Prostate gland (tissue), 2 donors: ENCODE measurements at places on chromosomes 12 and 14.

GRCh38 chr14:58697266-58697929 lies 59.6 kb downstream of the DACT1 start:
- no peak for DNase-seq

- no peak for DNase-seq
Measured at GRCh38 chr14:56806760-56807159, 3.5 kb downstream of the OTX2 start.

DNA sequence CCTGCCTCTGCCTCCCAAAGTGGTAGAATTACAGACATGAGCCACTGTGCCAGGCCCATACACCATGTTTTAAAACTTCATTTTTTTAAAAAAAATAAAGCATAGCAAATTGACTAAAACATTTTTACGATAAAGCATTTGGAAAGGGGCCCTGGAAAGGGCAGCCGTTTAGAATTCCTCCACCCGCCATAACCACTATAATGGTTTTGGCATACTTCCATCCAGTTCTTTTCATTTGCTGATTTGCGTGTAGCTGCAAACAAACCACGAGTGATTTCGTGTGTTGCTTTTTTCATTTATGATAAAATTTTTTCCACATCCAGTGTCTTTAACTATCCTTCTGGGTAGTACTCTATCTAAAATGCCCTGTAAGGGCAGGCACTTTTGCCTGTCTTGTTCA lies 91.8 kb upstream of the RIN3 start:
- DNase-seq = no peak

GRCh38 chr12:89475203-89475990 lies 49.2 kb downstream of the GALNT4 start:
- DNase-seq = no peak

- DNase-seq = no peak
Measured at GRCh38 chr12:53102883-53103807, at the start of gene SOAT2. Gene SOAT2, plus strand, starts transcription at chr12:53103486. Its CDS starts 92 bp downstream, at chr12:53103578.

GRCh38 chr14:68733086-68733914 lies 59.6 kb downstream of the ZFP36L1 start:
- DNase-seq = no peak

- DNase-seq = no peak
Measured at GRCh38 chr12:105927564-105927963, 211.2 kb downstream of the NUAK1 start.

GRCh38 chr12:128268379-128268995 lies 1.5 kb downstream of the TMEM132C start:
- no peak for DNase-seq

- DNase-seq = peak; percentile 50
Measured at GRCh38 chr12:25655702-25656101, 102.6 kb upstream of the LMNTD1 start.

DNA sequence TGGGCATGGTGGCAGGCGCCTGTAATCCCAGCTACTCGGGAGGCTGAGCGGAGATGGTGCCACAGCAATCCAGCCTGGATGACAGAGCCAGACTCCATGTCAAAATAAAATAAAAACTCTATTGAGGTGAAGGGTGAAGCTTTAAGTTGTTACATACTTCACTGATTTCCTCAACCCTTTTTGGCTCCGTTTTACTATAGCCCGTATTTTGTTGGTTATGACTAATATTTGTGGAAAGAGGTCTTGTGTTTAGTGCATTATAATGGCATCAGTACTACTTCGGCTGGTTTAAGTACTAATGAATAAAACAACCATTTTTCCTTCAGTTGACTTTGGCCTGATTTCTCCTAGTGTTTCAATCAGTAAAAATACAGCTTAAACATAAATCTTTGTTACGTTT lies 27.0 kb upstream of the SLC2A14 start:
- no peak for DNase-seq

DNA sequence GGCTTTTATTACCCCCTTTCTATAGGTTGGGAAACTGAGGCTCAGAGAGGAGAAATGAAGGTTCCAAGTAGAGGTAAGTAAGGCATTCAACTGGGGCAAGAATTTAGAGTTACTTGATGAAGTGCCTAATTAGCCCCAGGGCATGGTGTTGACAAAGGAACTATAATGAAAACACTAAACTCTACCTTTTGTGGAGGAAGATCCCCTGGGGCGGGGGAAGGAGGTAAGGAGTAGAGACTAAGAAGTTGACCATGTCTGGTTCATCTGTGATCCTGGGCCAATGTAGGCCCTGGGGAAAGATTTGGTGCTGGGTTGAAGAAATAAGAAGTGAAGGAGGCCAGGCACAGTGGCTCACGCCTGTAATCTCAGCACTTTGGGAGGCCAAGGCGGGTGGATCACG lies 16.2 kb upstream of the COX6A1 start:
- DNase-seq = no peak

GRCh38 chr12:67085699-67086098 lies 183.5 kb upstream of the CAND1 start:
- DNase-seq = no peak

GRCh38 chr14:69749956-69750355 lies 17.0 kb upstream of the SRSF5 start:
- no peak for DNase-seq

DNA sequence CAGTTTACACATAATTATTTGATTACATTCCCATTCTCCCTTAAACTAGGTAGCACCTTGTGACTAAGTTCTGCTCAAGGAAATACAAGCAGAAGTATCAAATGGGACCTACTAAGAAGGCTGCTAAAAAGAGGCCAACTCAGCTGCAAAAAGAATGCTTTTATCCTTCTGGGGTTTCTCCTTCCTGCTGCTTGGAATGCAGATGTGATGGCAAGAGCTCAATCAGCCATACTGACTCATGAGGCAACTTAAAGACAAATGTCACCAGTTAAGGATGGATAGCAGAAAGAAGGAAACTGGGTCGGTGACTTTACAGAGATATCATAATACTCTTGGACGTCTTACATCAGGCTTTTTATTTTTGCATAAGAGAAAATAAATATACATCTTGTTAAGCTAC lies 38.0 kb upstream of the RAP1B start:
- no peak for DNase-seq
